ENCODE measurements at places on chromosomes 2 and 18.

GRCh38 chr2:3647246-3647645 lies 10.8 kb upstream of the ALLC start:
- no peak for DNase-seq

DNA sequence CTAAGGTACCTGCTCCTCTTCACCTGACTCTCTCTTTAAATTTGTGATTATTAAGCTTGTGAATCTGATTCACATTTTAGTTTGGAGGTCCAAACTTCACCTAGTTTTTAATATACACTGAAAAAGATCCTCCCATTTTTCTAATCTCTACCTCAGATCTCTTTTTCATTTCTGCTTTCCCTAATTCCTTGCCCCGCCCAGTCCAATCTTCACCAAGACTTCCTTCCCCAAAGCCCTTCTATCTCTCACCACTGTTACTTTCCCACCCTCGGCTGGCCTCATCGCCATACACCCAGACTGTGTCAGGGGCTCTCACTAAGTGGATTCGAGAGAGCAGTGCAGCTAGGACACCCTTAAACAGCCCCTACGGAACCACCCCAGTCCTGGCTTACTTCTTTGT lies 40.0 kb downstream of the LBH start:
- DNase-seq: no peak

DNA sequence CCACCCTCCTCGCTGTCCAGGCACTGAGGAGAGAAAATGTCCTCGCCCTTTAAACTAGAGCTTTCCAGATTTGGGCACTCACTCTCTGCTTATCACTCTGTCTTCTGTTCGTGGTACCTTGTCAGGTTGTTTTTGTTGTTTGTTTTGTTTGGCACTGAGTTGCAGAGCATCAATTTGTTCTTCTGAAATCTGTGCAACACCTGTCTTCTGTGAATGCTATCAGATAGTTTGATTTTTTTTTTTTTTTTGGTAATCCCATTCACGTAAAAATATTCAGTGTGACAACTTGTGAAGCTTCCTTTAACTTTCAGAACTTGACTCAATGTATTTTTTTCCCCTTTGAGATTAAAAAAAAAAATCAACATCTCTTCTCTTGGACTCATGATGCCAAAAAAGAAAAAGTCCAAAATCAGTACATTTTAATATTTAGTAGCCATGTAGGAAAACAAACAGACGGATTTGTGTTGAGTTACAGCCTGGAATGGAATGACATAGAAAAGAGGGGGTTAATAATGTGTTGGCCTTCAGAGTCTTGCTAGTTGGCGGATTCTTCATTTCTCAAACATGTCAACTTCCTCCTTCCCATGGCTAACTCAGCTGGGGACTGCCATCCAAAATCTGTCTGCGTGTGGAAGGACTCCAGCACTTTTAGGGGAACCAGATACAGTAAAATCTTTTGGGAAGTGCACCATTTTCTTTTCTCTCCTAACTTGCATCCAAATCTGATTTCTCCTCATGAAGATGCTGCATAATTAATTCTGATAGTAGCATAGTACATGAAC lies 1.6 kb downstream of the TMEM178A start:
- DNase-seq: no peak

DNA sequence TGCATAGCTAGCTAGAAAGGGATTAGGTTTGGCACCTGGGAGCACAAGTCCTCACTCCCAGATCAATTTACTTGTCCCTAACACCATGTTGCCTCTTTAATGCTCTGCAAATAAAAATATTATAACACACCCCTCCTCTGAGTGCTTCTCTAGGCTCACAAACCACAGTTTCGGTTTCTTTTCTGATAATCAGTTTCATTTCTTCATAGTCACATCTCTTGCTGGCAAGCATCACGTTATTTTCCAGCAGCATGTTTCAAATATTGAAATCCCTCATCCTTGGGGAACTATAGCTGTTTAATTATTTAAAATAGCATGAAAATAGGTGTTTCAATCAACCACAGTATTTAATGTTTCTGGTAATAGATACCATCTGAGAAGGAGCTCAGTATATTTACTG lies 13.9 kb upstream of the SMCHD1 start:
- no peak for DNase-seq

DNA sequence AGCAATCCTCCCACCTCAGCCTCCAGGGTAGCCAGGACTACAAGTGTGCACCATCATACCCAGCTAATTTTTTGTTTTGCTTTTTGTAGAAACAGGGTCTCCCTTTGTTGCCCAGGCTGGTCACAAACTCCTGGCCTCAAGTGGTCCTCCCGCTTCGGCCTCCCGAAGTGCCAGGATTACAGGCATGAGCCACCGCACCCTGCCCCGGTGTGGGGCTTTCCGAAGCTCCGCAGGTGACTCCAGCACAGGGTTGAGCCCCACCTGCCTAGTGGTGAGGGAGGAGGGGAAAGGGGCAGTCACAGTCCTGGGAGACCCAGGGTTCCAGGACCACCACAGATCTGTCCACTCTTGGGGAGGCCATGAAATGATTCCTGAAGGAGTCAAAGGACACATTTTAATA lies 5.2 kb downstream of the PRLH start:
- no peak for DNase-seq

- no peak for DNase-seq
Measured at GRCh38 chr18:24364177-24364576, 33.4 kb downstream of the OSBPL1A start.

DNA sequence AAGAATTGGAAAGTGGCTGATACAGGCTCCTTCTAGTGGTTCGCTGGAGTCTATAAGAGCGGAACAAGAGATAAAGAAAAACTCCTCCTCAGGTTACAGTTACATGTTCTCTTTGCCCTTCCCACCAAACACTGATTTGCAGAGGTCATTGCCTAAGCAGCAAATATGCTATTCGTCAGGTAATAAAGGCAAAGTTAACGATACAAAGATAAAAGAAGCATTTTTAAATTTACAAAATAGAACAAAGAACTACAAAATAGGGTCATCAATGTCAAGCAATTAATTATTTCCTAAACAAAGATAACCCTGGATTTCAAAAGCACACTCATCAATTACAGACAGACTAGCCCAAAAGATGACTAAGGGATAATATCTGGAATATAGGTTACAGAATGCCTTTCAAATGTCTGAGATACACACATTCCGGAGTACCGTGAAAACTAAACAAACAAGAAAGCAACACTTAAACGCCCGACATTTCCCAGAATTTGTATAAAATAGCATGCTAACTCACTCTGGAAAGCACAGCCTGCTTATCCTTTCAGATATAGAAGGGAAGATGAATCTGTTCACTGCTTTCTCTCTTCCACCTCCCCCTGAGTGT lies 186.4 kb downstream of the MREG start:
- no peak for DNase-seq

DNA sequence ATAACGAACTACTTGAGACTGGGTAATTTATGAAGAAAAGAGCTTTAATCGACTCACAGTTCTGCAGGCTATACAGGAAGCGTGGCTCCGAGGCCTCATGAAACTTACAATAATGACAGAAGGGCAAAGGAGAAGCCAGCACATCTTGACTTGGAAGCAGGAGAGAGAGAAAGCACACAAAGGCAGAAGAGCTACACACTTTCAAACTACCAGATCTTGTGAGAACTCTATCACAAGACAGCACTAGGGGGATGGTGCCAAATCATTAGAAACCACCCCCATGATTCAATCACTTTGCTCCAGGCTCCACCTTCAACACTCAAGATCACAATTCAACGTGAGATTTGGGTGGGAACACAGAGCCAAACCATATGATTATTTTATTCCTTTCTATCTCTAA lies 655.9 kb upstream of the SYT4 start:
- DNase-seq: no peak

DNA sequence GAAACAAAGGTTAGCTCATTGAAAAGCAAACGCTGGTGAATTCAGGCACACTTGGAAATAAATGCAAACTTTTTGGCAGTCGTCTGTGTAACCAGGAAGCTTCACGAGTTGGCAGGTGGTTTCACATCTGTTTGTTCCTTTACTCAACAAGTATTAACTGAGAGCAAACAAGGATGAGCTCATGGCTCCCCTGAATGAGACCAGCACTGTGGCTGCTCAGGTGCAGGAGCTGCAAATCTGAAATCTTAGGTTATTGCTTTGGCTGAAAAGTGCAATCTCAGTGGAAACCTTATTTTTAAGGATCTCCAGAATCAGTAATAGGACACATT lies 46.3 kb downstream of the SH3RF3 start:
- no peak for DNase-seq

- DNase-seq: no peak
Measured at GRCh38 chr2:241798081-241798630, 10.8 kb upstream of the NEU4 start.

DNA sequence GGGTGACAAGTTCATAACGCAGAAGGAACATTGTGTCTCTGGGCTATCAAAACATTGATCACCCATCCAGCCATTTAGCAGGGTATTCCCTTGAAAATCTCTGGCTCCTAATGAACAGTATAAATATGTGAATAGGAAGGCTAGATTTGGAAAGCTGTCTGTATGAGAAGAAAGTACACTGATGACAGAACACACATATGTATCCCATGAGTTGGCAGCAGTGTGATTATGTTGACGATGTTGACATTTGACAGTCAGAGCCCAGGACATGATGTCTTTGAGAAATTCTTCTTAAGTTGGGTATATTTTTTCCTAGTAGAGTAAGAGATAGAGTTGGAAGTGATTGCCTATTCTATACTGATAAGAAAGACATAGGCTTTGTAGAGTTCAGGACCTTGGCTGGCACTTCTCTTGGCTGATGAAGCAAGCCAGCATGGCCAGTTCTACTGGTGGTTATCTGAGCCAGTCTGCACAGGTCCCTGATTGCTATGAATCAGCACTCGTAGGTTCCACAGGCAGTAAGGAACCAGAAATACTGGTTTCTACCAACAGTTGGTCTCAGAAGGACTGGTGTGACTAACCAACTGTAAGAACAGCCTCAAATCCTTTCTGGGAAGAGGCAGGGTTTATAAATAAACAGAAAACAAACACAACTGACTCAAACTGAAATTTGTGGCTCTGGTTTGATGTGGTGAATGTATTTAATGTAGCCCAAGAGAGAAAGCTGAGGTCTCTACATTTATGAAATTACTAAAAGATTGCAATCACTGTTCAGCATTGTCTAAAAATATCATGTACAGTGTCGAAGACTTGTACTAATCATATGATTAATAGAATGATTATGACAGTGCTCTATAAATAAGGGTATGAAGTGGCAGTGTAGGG lies 43.9 kb upstream of the RAPH1 start:
- DNase-seq: no peak

DNA sequence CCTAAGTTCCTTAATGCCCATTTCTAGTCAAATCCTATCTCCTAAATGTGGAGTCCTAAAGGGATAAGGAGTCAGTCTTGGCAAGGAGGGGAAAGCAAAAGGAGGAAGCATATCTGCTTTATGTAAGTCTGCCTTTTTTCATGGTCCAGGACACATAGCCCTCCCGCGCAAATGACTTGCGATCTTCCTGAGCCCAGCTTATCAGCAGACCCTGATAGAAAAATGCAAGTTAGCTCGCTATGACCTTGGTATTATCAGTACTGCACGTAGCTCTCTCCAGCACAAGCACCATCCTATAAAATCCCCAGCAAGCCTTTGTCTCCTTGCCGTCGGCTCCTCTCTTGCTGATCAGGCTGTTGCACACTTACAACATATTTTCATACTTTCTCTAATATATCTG lies 281.4 kb upstream of the KCNH7 start:
- DNase-seq: no peak

- DNase-seq: no peak
Measured at GRCh38 chr18:36786686-36787085, 42.1 kb downstream of the TPGS2 start.

GRCh38 chr2:176039375-176039774 lies 37.3 kb upstream of the LNPK start:
- no peak for DNase-seq

- no peak for DNase-seq
Measured at GRCh38 chr2:40101131-40101575, 322.1 kb upstream of the THUMPD2 start.

DNA sequence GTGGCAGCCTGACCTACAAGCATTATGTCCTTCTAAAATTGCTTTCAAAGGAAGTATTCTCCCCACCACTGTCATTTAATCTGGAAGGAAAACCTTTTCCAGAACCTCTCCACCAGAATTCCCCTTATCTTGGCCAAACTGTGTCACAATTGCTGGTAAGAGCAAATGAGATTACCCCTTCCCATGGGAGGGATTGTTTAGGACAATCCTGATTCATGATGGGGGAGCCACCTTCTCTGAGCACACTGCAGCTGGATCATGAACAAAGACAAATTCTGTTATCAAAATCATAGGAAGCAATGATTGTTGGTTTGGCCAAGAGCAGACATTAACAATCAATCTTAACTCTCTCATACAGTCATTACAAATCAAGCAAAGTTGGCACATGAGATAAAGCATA lies 18.1 kb upstream of the ATOH8 start:
- no peak for DNase-seq

GRCh38 chr18:12895626-12896025 lies 11.6 kb upstream of the PTPN2 start:
- DNase-seq: no peak

GRCh38 chr18:22985250-22985649 lies 52.1 kb downstream of the RBBP8 start:
- no peak for DNase-seq

All from stimulated activated CD4-positive, alpha-beta T cell treated with anti-CD3 and anti-CD28 coated beads, Interleukin-12 subunit alpha, Interleukin-12 subunit beta, amount 100 ng/mL, for 4 hours (primary cell).